Hematopoietic multipotent progenitor cell treated with erythropoietin and hydrocortisone succinate and interleukin-3 and kit ligand, for 4 days (in vitro differentiated cells): ENCODE measurements at places on chromosomes 6 and 20.

GRCh38 chr6:73983367-73983766 lies 287.4 kb downstream of the CD109 start:
- no peak for DNase-seq

DNA sequence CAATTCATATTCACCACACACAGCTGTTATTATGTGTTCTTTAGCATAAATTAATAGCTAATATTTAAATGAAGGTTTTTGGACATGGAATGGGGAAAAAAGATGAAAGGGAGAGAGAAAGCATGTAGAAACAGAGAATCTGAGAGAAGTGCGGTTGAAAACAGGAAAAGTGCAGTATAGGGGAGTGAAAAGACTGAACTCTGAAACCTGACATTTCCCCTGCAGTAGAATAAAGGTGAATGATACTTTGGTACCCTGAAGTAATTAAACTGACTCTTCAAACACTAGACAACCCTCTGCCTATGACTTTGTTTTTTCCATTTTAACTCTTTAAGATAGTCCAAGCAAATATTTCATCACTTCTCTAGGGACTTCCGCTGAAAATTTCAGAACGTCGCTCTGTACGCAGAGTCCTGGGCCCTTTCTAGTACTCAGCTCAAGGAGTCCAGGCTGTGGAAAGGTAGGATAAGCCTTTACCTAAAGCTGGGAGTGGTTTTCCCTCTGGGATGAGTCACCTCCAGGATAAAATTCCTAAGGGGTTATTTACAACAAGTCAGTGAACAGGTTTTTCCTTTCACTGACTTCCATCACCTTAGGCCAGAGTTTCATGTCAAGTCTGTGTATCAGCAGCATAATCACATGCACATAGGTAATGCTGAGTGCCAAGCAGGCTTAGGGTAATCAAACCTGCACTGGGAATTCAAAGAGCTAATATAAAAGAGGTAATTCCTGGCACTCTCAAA lies 614.5 kb downstream of the PKHD1 start:
- no peak for DNase-seq

DNA sequence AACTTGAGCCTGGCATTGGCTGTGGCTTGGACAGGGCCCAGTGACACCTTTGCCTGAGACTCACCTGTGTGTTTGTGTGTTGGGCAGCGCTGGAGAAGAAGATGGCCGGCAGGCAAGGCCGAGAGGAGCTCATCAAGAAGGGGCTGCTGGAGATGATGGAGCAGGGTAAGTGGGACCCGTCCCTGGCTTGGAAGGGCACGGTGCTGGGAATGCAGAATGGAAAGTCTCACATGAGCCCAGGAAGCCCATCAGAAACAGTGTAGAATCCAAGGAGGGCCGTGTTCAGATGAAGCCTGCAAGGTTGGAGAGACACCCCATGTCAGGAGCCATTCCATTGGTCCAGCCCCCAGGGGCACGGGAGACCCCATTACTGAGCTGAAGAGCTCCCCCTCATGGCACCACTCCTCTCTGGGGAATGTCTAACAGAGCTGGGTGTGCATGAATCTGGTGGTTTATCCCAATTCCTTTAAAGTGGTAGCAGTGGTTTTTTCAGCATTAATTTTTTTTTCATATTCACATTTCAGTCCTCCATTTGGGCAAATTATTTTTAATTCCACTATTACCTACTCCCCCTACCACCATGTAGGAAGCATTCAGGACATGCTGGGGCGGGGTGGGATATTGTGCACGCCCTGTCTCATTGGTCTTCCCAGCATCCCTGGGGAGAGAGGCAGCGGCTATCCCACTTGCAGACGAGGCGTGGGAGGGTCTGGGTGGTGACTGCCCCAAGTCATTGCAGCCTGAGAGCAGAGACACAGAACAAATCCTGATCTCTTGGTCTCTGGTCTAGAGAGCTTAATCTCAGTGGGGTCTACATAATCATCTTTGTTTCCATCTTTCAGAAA lies 143.6 kb downstream of the PHACTR3 start:
- DNase-seq, result no peak

DNA sequence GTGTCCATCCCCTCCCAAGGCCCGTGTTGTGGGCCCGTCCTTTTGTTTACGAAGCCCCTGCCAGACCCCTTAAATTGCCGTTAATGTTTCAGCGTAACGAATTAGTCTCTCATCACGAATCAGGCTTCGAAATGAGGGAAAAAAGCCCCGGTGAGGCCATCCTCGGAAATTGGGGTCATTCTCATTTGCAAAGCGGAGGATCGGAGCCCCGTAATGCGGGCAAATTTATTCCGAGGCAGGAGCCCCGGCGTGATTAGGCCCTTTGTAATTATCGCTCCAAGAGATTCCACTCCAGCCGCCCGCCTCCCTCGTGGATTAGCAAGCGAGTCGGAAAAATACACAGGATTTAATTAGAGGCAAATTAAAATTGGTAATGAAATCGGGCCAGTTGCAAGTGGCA lies 44.9 kb upstream of the MDFI start:
- no peak for DNase-seq

DNA sequence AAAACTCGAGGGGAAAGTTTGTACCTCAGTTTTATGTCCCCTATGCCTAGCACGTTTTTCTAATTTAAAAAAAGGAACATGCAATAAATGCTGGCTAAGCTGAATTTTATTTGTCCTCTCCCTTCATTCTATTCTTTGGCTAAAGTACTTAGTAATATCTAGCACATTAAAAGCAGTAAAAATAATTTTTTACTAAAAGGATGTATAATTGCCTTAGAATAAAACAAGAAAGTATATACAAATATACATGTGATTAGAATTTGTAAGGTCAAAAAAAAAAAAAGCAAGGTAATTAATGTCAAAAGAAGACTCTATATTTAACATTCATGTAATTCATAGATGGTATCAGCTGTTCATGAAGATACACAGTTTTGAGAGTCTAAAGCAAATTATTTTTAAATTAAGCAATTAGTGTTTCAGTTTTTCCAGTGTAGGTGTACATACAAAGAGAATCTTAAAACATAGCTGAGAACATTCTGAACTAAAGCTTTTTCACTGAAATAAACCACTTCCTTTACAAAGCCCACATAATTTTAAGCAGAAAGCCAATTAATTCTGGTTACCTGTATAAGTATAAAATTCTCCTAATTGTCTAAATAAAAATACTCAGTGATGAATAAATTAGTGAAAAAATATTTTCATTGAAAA lies 32.4 kb downstream of the HBS1L start:
- no peak for DNase-seq

GRCh38 chr6:10144772-10145171 lies 270.1 kb downstream of the TFAP2A start:
- DNase-seq, result no peak

DNA sequence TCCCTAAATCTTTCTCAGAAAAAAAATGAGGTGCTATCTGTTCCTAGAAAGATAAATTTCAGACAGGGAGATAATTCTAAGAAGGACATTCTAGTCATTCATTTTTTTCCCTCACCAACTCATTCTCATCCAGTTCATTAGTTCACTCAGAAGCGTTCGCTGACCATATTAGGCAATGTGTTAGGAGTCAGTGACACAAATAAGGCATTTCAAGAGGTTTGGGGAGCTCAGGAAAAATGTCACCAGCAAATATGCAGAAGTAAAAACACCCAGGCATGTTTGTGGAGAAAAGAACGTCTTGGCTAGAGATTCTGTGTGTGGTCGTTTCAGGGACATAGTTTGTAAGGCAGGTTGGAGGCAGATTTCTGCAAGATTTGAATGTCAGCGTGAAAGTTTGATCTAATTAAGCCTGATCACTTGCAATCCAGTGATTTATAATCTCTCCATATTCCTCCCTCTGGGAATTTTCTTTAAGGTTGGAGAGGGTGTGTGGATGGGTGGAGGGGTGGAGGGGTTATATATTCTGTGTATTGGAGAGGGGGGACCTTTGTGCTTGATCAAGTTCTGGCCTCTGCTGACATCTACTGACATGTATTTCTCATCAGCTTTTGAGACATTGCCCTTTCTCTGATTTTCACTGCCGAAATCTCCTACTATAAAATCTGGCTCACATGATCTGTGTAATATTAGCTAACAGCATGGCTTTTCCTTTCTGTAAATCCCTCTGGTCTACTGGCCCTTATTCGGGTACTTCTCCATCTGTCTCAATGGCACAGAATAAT lies 3.6 kb downstream of the MYCT1 start:
- DNase-seq, result peak; percentile 67

- no peak for DNase-seq
Observed at GRCh38 chr6:147983581-147984366, 358.9 kb upstream of the SASH1 start.

DNA sequence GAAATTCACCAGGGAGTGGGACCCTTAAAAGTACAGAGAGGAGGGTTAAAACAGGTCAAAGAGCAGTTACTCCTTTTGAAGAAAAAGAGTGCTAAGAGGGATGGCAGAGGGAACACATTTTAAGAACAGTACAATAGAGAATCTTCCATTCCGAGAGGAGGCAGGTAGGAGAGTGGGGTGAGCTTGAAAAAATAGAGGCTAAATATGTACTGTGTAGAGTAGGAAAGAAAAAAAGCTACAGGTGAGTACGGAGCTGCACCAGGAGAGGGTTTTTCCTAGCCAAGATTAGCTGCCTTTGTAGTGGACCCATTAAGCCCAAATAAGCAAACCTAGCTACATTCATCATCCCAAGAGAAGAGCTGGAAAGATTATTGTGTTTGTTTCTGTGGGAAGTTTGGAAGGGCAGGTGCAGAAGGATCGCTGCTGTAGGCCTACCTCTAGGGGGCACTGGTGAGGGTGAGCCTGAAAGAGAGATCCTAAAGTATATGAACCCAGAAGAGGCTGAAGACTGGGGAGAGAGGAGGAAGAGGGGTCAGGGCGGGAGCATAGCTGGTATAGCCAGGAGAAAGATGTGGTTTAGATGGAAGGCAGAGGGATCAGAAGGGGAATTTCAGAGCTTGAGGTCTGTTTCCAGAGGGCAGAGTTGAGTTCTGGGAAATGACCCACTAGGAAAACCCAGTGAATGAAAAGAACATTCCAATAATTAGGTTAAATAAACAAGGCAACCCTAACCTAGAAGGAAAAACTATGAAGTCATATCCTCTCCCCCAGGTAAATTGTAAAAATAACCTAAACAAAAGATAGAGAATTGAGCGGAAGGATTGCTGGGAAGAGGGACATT lies 50.2 kb upstream of the HINT3 start:
- peak; percentile 81 for DNase-seq

GRCh38 chr6:44730771-44731391 lies 343.4 kb downstream of the CDC5L start:
- no peak for DNase-seq

- peak; percentile 85 for DNase-seq
Observed at GRCh38 chr6:151390851-151391470, 398 bp downstream of the ZBTB2 start.

GRCh38 chr6:136520517-136520916 lies 29.7 kb downstream of the MAP7 start:
- DNase-seq, result no peak

DNA sequence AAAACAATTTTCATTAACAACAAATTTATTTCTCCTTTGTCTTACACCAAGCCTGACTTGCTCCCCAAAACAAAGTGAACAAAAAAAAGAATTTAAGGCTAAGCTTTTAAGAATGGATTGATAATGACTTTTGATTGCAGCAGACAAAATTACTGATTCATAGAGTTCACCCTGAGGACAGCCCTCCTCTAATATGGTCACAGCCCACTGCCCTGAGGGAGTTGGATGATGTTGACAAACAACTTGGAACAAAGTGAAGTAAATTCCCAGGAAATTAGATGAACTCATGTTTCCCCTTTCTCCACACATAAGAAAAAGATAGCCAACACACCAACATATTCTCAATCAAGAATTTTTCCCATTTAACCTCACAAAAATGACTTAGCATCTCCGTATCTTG lies 7.7 kb upstream of the ISM1 start:
- DNase-seq, result no peak

DNA sequence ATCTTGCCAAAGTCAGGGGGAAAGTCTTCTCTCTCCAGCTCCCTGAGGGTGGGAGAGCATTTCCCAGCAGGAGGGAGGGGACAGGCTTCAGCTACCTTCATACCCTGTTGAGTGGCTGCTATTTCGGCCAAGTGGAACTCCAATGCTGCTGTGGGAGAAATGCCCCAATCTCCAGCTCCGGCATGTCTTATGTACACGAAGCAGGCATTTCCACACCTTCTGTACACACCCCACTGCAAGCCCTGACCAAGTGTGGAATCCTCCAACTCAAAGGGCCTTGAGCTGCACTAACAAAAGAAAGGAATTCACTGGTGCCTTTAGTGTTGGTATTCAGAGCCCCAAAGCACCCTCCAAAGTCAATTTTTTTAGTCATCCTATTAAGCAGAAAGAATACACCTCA lies 313.6 kb upstream of the NT5E start:
- no peak for DNase-seq

DNA sequence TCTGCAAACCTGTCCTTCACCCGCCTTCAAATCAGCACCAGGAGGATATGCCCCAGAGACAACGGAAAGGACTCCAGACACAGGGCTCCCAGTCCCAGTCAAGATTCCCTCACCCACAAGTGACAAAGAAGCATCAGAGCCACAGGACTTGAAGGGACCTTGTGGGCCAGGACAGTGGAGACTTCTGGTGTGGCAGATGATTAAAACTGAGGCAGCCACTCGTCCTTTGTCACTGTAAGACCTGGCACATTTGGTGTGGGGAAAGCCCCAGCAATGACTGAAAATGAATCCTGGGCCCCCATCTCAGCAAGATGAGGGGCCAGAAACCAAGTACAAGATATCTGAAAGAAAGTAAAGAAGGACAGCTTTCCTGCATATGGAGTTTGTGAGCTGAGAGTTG lies 15.6 kb upstream of the GMPR start:
- DNase-seq, result no peak

DNA sequence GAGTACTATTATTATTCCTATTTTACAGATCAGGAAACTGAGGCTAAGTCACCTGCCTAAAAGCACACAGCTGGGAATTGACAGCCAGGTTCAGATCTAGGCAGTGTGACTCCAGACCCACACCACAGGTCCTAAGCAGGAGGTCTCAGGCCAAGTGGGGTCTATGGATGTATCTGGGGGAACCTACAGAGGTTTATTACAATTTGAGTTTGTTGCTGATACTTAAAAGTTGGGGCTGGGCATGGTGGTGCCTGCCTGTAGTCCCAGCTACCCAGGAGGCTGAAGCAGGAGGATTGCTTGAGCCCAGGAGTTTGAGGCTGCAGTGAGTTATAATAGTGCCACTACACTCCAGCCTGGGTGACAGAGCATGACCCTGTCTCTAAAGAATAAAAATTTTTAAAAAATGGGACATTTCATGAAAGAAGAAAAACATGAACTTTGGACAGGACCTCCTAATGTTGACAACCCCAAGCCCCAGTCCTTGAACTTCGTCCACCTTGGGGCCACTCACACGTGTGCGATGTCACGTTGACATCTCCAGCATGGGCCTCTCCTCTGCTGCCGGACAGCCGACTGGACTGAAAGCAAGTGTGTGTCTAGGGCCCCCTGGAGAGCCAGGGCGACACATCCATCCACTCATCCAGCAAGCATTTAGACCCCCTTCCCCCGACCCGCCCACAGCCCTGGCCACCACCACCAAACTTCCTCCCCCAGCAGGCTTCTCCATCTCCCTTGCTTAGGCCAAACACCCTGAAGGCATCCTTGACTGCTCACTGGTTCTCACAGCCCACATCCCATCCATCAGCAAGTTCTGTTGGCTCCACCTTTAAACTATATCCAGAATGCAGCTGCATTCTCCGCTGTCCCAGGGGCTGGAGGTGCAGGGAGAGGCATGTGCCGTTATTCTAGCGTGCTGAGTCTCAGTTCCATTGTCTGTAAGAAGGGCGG lies 40.0 kb downstream of the NOL4L start:
- DNase-seq, result no peak
